Keratinocyte (primary cell): ENCODE measurements at places on chromosomes 16 and 17.

DNA sequence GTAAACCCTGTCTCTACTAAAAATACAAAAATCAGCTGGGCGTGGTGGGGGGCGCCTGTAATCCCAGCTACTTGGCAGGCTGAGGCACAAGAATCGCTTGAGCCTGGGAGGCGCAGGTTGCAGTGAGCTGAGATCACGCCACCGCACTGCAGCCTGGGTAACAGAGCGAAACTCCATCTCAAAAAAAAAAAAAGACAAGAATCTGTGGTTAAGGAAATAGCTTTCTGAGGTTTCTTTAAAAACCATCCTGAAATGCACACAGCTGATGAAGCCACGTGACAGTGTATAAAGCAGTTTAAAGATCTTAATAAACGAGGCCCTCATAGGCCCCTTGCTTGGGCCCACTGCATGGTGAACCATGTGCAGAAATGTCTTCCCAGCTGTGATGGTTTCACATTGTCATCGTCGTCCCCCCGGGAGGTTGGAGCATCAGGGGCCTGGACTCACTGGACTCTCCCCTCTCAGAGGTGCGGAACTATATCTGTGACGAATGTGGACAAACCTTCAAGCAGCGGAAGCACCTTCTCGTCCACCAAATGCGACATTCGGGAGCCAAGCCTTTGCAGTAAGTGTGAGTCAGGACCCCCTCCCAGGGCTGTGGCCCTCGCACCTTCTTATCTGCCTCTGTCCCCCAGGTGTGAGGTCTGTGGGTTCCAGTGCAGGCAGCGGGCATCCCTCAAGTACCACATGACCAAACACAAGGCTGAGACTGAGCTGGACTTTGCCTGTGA, 16.2 kb downstream of the ZNF276 start:
- DNase-seq: no peak

DNA sequence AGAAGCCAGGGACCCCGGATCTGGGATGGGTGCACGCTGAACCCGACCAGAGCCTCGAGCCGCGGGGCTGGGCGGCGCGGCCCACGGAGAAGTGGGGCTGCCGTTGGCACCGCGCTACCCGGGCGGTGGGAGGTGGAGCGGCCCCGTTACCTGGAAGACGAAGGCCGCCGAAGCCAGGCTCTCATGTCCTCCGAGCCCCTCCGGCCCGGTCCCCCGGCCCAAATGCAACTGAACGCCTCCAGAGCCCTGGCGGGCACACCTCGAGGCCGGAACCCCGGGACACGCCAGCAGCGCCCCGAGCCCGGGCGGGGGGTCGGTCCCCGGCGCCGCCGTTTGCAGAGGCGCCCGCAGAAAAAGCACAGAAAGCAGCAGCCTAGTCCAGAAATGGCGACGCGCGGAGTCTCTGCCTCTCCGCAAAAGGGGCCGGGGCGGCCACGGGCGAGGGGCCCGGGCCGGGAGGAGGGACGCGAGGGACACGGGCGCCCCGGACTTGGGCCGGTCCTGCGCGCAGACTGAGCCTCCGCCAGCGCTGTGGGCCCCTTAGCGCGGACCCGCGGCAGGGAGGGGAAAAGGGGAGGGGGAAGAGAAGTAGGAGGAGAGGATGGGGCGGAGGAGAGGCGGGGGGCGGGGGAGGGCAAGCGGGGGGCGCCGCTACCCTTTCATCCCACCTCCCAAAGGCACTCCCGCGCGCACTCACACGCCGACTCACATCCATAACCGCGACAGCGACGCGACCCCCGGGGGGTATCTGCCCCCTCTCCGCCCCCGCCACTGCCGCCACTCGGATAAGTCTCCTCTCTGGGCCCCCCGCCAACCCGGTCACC, 1.4 kb downstream of the AXIN2 start:
- DNase-seq: no peak

GRCh38 chr16:65094009-65094408, 27.9 kb downstream of the CDH11 start:
- no peak for DNase-seq

DNA sequence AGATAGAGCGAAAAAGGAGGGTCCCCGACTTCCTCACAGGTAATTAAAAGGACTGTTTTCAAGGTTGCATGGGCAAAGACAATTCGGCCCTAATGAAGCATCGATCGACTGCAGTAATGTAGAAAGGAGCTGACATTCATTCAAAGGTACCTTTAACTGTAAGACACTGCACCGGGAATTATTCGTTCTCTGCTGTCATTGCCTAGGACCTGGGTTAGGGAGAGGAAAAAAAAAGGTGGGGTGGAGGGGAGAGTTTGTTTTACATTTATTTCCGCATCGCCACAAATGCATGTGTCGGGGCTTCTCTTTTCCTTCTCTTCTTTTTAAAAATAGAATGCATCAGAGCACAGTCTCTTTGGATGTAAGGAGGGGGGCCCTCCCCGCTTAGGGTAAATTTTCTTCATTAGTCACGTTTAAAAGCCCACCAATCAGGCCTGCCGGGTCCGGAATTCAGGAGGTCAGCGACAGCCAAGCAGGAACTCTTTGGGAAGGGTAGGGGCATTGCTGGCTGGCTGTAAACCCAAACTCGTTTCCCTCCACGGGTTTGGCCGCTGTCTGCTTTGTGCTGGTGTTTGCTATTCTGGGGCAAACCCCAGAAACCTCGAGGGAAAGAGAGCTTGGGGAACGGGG, 496.2 kb upstream of the ZFHX3 start:
- no peak for DNase-seq

GRCh38 chr16:1788708-1789100, 4.8 kb downstream of the IGFALS start:
- no peak for DNase-seq

- no peak for DNase-seq
These were observed 147.8 kb downstream of the MSI2 start for GRCh38 chr17:57404073-57404472.

DNA sequence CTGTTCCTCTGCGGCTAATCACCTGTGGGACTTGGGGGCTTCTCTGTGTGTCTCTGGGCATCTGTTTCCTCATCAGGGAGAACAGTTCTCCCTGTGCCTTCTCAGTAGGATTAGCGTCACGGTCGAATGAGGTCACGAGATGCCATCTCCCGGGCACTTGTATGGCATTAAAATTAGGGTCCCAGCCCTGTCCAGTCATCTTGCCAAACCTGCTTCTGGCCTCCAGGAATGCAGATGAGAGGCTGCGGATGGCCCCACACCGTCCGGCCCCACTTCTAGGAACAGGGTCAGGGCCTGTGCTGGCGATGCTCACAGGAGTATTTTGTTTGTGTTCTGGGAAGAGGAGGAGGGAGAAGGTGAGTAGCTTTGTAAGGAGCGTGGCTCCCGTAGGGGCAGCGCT, 58.5 kb downstream of the OR1D5 start:
- DNase-seq: no peak

GRCh38 chr17:39772987-39773934, 35.5 kb downstream of the GRB7 start:
- no peak for DNase-seq

DNA sequence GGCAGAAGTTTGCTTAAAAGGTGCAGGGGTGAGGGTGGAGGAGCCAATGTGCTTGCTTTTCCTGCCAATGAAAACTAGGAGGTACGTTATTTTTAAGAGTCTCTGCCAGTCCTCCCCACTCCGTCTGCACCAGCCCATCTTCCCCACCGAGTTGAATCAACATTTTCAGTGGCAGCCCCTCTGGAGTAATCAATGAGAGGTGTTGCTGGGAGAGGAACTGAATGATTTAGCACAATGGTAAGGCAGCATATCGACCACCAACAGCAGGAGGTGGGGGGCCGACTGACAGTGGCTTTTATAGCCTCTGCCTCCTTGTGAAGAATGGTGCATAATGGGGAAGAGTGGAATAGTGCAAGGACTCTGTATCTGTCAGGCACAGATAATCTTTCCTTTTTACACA, 1465.0 kb upstream of the GOT2 start:
- DNase-seq: no peak
